ENCODE measurements at places on chromosomes 1 and 21. TPM values are rescaled to one million over a fixed set of nuclear protein-coding genes. Genes with fewer than 3 reads are reported as not detected.

SPRR3 gene
- total RNA-seq, result not detected

NGF gene
- total RNA-seq, result 8.8 TPM

AMPD1 gene
- total RNA-seq, result not detected

EDARADD gene
- not detected for total RNA-seq

SYNC gene
- total RNA-seq, result 44.2 TPM

CFAP298 gene
- 20.7 TPM for total RNA-seq
